ENCODE measurements at places on chromosomes 13 and 19.
A peak's percentile ranks its signal among the peaks of the same experiment; 100 is the strongest.

DNA sequence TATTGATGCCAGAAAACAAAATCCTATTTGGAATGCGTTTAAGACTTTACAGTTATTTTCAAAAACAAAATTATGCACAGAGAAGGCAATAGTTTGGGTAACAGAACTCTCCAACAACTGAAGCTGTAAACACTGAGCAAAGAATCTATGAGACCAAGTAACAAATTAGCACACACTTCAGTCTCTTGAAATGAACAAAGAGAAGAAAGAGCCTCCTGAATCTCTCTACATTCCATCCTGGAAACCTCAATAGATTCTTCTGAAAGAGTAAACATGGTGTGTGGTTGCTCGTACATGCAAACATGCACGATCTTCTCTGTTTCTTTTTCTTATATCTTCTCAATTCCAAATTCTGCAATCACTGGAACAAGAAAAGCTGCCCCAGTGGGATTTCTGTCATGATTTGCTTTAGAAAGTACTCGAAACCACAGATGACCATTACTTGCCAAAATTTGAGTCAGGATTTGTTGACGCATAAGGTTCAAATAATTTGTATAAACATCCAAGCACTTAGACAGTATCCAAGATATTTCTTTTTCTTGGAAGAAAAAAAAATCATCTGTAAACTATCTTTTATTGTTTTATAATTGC lies 137.9 kb upstream of the DACH1 start:
- no peak for DNase-seq

- DNase-seq = no peak
Observed at GRCh38 chr19:3680939-3681338, 19.3 kb downstream of the PIP5K1C start.

- DNase-seq = no peak
Observed at GRCh38 chr19:38267761-38268483, 3.5 kb downstream of the SPINT2 start.

DNA sequence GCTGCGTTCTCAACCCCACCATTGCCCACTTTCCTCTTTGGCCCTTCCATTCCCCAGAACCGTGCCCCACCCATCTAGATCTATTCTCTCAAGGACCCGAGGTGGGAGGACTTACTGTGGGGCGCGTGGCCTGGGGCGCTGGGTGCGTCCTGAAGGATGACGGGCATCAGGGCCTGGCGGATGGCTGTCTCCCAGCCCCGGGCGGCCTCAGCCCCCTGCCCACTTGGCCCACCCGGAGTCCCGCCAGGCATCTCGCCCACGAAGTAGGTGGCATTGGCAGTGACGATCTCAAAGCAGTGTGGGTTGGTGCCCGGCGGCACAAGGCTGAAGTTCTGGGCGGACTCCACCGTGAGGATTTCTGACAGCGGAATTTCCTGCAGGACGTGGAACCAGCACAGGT lies 23.2 kb downstream of the PRKD2 start:
- no peak for DNase-seq

GRCh38 chr13:26589754-26590153 lies 32.3 kb downstream of the WASF3 start:
- DNase-seq = no peak

DNA sequence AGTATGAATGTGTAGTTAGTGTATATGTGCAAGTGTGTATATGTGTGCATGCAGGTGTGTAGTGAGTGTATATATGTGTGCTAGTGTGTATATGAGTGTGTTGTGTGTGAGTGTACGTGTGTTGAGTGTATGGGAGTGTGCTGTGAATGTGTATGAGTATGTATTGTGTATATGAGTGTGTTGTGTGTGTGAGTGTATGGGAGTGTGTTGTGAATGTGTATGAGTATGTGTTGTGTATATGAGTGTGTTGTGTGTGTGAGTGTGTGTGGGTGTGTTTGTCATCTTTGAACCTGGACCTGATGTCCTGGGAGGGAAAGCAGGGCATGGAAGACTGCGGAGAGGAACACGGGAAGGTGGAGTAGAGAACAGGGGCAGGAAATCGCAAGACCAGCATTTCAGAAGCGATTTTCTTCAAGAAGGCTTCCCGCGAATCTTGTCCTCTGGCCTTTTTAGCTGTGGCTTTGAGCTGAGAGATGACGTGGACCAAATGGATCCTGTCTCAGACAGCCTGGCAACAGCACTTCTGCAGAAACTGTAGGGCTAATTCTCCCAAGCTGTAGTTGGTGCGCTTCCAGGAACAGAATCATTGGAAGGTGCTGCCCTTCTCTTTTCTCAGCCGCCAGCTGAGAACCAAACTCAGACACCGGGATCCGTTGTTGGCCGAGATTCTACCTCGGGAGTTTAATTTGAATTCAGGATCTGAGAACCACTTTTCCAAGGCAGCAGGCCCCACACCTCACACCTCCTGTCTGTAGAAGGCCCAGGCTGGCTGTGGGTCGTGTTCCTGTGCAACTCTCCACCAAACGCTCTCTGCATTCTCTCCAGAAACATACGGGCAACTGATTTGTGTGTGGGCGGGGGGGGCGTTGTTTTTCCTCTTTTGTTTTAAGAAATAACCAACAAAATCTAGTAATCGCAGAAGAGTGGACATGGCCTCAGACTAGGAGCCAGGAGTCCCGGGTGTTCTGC lies 94.7 kb upstream of the RAP2A start:
- DNase-seq = no peak

- no peak for DNase-seq
Observed at GRCh38 chr13:64078025-64078424, 2662.4 kb upstream of the PCDH20 start.

DNA sequence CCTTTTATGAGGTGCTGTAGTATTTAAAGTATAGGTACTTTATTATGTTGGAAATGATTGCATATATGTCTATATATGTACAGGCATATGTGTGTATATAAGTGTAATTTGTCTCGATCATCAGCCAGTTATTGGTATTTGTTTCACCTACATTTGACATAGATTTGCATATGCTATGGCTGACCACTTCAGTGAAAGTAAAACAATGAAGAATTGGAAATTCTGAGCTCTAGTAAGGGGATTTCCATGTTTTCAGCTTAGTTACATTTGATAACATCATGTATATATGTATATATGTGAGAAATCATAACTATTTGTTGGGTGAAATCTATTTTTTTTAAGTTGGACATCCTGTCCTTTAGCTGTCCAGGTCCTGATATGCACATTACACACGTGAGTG lies 1303.9 kb downstream of the EFNB2 start:
- DNase-seq = no peak

DNA sequence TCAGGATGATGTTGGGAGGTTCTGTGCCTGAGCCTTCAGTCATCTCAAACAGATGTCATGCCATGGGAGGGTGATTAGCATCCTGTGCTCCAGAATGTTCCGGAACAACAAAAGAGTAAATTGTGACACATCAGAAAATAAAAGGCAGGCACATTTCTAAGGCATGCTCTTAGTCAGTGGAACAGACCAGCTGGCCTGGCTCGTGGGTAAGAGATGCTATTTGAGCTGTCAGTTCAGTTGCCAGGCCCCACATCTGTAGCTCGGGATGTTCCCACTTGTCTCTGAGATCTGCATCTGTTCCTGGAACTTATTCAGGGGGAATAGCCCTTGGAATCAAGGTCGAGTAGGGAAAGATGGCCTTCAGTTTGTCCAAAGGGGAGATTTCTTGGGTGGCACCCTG lies 26.0 kb downstream of the OLFM4 start:
- DNase-seq = no peak

DNA sequence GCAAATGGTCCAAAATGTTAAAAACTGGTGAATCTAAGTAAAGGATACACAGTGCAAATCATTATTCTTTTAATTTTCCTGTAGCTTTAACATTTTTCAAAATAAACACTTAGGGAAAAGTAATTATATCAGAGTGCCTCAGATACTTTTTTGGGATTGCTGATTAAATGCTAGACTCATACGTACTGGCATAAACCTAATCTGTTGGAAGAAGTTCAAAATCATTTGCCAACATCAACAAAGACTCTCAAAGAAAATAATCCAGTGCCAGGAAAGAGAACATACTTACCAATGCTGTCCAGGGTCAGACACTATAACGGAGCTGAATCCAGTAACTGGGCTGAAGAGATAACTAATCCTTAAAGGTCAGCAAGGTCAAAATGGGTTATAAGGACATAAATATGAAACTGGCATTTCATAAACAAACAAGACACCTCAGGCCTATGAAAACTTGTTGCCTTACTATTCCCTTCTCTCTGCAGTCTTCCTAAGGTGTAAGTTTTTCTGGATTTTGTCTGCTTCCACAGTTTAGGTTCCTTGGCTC lies 3.3 kb upstream of the ZNF420 start:
- DNase-seq = no peak

DNA sequence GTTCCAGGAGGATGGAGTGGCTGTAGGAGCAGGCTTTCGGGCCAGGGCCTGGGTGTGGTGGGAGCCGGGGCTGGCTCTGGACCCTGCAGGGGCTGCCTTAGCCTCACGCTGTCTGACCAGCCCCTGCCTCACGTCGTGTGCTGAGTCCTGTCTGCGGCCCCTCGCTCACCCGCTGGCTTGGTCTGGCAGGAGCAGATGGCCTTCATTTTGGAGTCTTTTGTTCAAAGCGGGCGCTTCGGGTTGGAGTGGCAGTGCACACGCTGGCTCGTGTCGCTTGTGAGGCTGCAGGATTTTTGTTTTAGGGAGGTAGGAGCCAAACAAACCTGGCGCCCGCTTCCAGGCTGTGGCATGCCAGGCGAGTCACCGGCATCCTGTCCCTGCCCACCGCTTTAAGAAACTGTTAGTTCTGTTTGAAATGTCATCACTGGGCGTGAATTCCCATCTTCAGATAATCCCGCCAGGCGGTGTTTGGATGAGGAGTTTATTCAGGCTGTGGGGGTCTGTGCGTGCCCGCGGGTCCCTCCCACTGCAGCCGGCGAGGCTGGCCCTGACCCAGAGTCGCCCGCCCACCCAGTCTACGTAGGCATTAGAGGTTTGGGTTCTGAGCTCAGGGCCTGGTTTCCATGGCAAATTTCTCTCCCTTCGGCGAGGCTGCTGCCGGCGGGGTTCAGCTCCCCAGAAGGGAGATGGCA lies 89.8 kb downstream of the KDM4B start:
- DNase-seq = no peak

- DNase-seq = no peak
Observed at GRCh38 chr19:2834294-2834871, 6.9 kb upstream of the ZNF555 start.

- DNase-seq = no peak
Observed at GRCh38 chr19:42274065-42274682, 5.1 kb downstream of the CIC start.

- no peak for DNase-seq
Observed at GRCh38 chr13:19071161-19071936, 110.3 kb downstream of the TUBA3C start.

DNA sequence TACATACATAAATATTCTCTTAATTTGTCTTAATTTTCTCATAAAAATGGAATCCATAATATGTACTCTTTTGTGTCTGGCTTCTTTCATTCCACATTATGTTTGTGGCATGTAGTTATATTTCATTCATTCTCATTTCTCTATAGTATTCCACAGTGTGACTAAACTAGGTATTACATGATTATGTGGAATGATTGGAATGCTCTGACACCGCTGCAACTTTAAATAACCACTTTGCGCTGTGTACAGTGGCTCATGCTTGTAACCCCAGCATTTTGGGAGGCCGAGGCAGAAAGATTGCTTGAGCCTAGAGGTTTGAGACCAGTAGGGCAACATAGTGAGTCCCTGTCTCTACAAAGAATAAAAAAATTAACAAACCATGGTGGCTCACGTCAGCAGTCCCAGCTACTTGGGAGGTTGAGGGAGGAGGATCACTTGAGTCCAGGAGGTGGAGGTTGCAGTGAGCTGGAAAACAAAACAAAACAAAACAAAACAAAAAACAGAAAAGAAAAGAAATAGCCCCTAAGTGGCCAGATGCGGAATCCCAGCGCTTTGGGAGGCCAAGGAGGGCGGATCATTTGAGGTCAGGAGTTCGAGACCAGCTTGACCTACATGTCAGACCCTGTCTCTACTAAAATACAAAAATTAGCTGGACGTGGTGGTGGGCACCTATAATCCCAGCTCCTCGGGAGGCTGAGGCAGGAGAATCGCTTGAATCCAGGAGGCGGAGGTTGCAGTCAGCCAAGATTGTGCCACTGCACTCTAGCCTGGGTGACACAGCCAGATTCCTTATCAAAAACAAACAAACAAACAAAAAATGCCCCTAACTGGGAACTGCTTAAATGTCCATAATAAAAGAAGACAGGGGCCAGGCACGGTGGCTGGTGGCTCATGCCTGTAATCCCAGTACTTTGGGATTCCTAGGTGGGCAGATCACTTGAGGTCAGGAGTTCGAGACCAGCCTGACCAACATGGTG lies 8.0 kb upstream of the SAE1 start:
- no peak for DNase-seq

- peak; percentile 38 for DNase-seq
Observed at GRCh38 chr19:2578901-2579677, 103.2 kb downstream of the GADD45B start.

- DNase-seq = no peak
Observed at GRCh38 chr19:18109733-18110608, 12.4 kb downstream of the MAST3 start.

DNA sequence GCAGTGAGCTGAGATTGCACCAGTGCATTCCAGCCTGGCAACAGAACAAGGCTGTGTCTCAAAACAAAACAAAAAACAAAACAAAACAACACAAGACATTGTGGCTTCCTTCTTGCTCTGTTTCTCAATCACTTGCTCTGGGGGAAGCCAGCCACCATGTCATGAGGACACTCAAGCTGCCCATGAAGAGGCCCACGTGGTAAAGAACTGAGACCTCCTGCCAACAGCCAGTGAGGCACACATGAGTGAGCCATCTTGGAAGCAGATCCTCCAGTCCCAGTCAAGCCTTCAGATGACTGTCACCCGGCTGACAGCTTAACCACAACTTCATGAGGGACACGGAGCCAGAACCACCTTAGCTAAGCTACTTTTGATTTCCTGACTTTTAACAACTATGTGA lies 25.2 kb downstream of the CPT1C start:
- DNase-seq = no peak

DNA sequence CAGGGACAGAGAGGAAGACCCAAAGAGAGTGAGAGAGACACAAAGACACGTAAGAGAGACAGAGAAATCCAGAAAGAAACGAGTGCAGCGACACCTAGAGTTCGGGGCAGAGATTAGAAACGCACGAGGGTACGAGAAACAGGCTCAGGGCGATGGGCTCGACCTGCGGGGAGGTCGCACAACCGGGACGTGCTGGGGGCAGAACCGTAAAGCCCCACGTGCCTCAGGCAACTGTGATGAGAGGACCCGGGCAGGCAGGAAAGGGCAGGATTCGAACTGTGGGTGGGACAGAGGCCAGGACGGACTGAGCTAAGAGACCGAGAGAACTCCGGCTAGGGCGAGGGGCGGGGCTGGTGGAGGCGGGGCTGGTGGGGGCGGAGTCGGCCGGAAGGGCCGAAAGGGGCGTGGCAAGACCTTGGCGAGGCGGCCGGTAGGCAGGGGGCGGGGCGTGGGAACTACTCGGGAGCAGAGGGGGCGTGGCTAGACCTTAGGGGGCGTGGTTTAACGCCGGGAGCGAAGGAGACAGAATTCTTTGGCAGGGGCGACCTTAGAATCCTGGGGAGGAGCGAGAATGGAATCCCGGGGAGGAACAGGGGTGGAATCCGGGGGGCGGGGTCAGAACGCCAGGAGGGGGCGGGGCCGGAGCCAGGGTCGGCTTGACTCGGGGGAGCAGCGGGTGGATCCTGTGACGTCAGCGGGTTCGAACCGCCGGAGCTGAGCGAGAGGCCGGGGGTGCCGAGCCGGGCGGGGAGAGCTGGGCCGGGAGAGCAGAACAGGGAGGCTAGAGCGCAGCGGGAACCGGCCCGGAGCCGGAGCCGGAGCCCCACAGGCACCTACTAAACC lies at the start of gene NECTIN2:
NECTIN2 (plus strand) TSS at position 686 of the 843 bp plus-strand sequence. CDS start 229 bp downstream, outside the sequence.
- DNase-seq = peak; percentile 43

GRCh38 chr13:50370303-50370950 lies 355.2 kb downstream of the KCNRG start:
- no peak for DNase-seq
